ENCODE measurements at places on chromosomes 7 and 10.
A peak's percentile ranks its signal among the peaks of the same experiment; 100 is the strongest.

DNA sequence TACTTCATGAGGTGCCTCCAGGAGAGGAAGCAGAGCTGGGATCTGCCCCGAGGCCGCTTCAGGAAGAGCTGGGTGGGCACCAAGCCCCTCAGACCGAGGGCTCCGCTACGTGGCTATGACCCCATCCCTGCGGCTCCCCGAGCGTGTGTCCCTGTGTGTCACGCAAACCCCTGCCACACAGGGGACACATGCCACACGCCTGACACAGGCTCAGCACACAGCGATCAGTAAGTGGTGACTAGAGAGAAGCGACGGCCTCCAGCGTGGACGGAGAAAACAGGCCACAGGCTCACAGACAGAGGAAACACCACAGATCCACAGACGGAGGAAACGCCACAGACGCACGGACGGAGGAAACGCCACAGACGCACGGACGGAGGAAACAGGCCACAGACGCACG is 18.5 kb downstream of the DIP2C start:
- DNase-seq: no peak

- DNase-seq: peak; percentile 63
These were observed 124.5 kb upstream of the RET start for GRCh38 chr10:42952349-42952748.

- DNase-seq: peak; percentile 18
These were observed 16.1 kb upstream of the CUZD1 start for GRCh38 chr10:122861711-122862161.

DNA sequence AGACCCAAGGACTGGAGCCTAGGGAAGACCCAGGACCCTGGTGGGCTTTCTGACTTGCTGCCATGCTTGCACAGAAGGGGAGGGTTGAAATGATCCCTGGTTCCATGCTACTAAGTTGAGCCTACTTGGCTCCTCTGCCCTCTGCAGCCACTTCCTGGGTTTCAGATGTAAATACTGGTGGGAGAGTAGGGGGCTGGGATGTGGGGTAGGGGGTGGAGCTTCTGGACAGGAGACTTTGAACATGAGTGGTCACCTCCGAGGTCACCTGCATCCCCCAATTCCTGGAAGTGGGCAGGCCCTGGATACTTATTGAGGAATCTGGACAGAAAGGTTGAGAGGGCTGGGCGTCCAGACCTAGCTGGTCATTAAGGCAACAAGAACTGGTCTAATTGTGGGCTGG is 2.9 kb upstream of the ZMIZ1 start:
- DNase-seq: no peak

DNA sequence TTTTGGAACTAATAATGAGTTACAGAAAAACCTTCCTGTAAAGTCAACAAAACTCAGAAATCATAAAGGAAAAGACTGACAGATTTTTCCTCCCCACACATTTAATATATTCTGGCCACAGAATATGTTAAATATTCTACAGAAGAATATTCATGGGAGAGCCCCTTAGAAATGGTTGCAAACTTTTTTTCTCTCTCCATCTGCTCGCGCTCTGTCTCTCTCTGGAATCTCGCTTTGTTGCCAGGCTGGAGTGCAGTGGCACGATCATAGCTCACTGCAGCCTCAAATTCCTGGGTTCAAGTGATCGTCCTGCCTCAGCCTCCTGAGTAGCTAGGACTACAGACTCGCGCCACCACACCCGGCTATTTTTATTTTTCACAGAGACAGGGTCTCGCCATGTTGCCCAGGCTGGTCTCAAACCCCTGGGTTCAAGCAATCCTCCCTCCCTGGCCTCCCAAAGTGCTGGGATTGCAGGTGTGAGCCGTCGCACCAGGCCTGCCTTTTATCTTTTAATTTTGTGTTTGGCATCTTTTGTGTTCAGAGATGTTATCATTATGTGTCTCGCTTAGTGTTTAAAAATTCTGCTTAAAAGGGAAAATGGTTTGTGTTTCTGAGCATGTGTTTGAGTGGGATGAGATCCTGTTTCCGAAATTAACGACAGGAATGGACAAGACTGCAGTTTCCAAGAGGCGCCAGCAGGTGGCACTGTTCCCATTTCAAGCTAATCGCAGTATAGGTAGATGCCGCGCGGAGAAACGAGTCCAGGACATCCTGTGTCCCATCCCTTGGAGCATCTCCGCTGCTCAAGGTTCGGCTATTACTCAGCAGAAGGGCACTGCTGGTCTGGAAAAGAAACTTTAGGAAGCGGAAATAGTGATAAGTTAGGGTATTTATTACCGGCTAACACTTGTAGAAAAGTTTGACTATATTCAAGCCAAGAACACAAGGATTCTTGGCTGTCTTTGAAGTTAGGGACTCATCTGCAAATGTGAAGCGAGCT is 23.1 kb upstream of the ST7 start:
- DNase-seq: peak; percentile 73

DNA sequence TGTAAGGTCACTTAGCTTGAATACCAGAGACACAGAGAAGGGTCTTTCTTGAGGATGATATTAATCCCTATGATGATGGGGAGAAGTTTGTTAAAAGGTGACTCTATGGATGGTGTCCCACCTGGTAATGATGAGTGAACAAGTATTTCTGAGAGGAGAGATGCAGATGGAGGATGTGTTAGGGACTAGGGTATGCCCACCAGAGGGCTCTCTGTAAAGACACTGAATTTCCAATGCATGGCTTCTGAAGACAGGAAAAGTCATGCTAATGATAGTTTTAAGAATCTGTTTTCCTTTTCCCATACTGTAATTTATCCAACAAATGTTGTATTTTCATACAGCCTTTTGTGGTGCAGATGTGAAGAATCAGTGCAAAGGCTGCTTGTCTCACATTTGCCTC is 1250.9 kb upstream of the CELF2 start:
- DNase-seq: no peak

- no peak for DNase-seq
These were observed 508.8 kb downstream of the TYW1 start for GRCh38 chr7:67505449-67505848.

- no peak for DNase-seq
These were observed 44.9 kb upstream of the UBN2 start for GRCh38 chr7:139186146-139186545.

GRCh38 chr7:18521945-18522566 is 26.5 kb downstream of the HDAC9 start:
- no peak for DNase-seq

- DNase-seq: no peak
These were observed 521.6 kb upstream of the MGMT start for GRCh38 chr10:128945398-128945797.

DNA sequence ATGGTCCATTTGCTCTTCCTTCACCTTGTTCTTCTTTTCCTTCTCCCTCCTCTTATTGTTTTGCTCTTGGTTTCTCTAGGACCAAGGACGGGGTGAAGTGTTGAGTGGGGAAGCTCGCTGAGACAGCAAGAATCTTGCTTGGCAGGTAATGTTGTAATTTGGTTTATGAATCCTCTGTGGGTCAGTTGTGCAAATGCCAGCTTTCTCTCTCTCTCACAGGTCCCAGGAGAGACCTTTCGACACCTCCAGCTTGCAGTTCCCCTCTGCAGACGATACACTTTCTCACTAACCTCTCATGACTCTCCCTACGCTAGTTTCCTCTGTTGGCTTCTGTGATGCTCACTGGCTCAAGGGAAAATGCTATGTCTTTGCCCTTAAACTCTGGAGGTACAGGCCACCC is 77.0 kb downstream of the FRMD4A start:
- DNase-seq: no peak
